ENCODE measurements at places on chromosomes 12 and 14.

DNA sequence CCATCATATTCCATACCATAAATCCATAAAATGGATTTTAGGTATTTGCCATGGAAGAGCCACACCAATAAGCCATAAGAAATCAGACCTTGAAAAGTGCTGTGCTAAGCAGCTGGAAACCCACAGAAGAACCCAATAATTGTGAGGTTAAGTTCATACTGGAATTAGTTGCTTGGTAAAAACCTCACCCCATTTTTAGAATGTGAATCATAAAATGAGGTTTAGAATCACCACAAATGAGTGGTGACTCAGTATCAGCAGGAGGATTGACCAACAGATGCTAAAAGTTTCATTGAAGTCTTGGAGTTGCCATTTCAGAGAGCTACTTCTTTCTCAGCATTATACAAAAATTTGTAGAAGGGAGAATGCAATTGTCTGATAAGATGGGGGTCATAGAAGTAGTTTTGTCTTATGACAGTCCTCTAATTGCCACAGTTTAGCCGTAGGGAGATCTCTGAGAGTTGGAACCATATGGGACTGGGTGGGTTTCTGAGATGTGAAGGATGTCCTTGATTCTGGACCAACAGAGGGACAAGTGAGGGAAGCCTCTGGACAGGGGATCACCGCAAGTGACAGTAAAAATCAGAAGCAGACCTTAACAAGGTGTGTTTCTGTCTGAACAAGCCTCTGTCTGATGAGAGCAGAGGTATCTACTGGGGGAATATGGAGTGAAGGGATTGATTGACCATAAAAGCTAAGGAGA is 1.4 kb upstream of the STON2 start:
- no peak for DNase-seq

GRCh38 chr12:76945867-76946266 is 67.0 kb upstream of the CSRP2 start:
- DNase-seq: no peak

DNA sequence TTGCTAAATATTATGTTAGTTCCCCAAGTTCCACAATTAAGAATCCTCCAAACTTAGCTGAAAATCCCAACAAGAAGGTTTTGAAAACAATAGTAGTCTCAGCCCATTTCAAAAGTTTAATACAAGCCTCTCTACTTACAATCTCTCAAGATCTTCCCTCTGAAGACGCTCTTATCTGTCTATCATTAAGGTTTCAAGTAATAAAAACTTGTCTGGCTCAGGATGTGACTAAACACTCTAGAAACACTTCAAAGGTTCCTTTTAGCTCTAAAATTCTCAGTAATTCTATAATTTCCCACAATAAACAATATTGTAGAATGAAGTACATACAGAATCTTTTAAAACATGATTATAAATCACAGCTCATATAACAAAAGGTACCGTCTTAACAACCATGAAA is 16.3 kb downstream of the YAF2 start:
- no peak for DNase-seq

DNA sequence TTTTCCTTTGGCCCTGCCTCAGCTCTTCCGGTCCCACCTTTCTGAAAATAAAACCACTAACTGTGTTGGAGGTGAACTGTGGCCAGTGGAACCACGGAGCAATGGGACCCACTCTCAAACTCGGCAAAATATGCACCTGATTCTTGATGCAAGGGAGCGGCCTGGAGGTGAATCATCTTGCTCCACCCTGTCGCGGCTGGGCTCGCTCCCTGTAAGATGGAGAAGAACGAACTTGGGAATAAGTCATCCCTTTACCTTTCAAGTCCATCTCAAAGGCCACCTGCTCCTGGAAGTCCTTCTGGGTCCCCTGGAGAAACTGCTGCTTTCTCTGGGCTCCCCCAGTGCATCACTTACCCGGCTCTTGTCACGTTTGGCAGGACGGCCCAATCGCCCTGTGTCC is 309.9 kb downstream of the BCL11B start:
- no peak for DNase-seq

DNA sequence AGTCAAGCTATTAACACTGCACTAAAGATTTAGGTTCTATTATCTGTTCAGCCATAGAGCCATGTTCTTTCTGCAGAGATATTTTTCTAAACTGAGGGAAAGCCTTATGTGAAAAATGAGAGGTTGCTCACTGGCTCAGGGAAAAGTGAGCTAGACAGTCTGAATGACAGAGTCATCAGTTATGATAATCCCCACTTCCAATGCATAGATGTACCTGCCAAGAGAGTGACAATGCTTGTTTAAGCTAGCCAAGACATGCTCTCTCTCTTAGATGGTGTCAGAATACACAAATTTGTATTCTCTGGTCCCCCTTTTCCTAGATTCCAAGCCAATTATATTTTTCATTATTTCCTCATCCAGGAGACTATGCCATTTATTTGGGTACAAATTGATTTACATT is 176.9 kb upstream of the FRMD6 start:
- no peak for DNase-seq

GRCh38 chr14:73758392-73759182 is 44.4 kb upstream of the PNMA1 start:
- DNase-seq: peak; percentile 75

GRCh38 chr12:120438495-120439198 is 734 bp downstream of the COX6A1 start:
- DNase-seq: no peak

- DNase-seq: no peak
Observed at GRCh38 chr14:21039585-21040369, 2.4 kb upstream of the RNASE7 start.

DNA sequence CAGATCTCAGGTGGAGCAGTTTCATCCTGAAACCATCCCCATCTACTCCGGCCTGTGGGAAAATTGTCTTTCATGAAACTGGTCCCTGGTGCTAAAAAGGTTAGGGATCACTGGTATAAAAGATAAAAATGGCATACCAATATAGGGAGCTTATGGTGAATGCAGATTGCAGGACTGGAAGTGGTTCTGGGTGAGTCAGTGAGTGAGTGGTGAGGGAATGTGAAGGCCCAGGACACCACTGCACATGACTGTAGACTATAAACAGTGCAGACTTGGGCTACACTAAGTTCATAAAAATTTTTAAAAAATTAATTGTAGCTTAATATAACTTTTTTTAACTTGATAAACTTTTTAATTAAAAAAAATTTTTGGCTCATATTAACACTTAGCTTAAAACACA is 67.0 kb upstream of the RD3L start:
- DNase-seq: no peak

- DNase-seq: no peak
Observed at GRCh38 chr12:3191450-3191849, 114.3 kb downstream of the TSPAN9 start.

- peak; percentile 92 for DNase-seq
Observed at GRCh38 chr12:6872073-6873048, 742 bp downstream of the SPSB2 start.

DNA sequence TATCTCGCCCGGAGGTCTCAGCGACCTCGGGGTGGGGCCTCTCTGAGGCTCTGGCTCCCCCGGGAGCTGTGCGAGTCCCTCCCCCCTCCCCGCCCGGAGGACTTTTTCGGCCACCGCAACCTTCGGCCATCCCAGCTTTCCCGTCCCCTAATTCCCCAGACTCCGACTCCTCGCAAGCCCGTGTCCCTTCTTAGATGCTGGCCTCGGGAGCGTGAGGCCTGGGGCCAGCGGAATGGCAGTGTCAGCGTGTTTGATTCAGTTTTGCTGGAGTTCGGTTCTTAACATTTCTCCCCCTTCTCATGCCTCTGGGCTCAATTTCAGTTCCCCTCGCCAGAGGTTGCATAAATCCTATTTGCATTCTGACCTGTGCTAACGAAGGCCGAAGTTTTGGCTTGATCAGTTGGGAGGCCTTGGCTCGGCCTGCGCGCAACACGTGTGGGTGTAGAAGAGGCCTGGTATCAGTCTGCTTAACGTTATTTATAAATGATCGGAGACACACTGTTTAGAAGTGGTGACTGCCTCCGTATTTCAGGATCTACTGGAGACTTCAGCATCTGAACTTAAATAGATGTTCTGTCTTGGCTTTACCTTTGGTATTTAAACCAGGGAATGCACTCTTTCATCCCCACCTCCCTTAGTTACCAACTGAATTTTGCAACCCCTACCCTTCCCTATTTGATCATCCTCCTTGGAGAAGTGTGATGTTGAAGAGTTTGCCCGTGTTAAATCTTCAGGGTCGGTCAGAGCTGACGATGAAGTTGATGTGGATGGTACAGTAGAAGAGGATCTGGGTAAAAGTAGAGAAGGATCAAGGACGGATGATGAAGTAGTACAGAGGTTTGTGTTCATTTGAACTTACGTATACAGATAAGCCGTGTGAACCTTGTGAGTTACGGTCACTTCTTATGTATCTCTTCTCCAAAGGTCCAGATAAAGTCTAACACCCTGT is 851 bp downstream of the HSP90B1 start:
- DNase-seq: peak; percentile 37

GRCh38 chr12:4959381-4959780 is 49.7 kb downstream of the KCNA1 start:
- DNase-seq: no peak

- no peak for DNase-seq
Observed at GRCh38 chr12:104049278-104049902, 597 bp downstream of the GLT8D2 start.

DNA sequence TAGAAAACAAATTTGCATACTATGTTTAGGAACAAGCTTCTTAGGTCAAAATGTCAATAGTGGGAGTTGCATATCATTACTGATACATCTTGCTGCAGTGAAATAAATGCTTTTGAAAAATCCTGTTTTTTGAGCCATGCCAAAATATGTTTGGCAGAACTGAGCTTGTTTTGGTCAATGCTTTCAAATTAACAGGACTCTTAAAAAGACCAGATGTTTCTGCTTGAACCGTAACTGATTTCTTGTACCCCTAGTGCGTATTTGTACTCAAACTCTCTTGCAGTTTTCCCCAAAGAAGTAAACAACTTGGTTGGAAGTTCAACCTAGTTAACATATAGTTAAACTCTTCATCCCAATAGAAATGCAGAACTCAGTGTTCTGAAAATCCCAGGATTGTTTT is 3.4 kb downstream of the TRHDE start:
- DNase-seq: no peak

GRCh38 chr12:26269562-26270284 is 74.3 kb downstream of the SSPN start:
- DNase-seq: no peak

- no peak for DNase-seq
Observed at GRCh38 chr14:51302295-51303030, 62.4 kb downstream of the TMX1 start.

GRCh38 chr12:102811110-102811737 is 105.8 kb downstream of the PAH start:
- DNase-seq: peak; percentile 62

DNA sequence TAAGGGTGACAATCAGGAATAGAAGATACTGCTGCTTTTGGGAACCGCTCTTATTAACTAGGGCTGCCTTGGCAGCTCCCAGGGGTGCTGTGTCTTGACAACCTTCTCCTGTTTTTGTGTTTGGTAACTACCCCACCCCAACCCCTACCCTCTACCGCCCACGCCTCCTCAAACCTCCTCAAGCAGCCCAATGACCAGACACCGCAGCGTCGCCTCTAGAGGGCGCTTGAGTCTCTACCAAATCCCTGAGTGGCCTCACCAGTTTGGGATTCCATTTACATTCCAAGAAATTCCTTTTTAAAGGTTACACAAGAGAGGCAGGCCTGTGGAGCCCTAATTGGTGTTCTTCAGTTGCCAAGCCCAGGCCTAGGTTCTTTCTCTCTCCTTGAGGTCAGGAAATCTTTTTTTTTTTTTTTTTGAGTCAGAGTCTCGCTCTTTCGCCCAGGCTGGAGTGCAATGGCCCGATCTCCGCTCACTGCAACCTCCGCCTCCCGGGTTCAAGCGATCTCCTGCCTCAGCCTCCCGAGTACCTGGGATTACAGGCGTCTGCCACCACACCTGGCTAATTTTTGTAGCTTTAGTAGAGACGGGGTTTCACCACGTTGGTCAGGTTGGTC is 72.4 kb upstream of the USP44 start:
- DNase-seq: peak; percentile 72

- no peak for DNase-seq
Observed at GRCh38 chr12:108772891-108773797, 41.8 kb upstream of the CORO1C start.

GRCh38 chr12:1305063-1305434 is 289.3 kb downstream of the FBXL14 start:
- no peak for DNase-seq

Measured in glutamatergic neuron (in vitro differentiated cells).